ENCODE measurements at places on chromosomes 2 and 18.

GRCh38 chr18:38198526-38198925 lies 632.9 kb upstream of the CELF4 start:
- no peak for DNase-seq

- no peak for DNase-seq
Measured at GRCh38 chr2:165757906-165758675, 36.0 kb downstream of the GALNT3 start.

DNA sequence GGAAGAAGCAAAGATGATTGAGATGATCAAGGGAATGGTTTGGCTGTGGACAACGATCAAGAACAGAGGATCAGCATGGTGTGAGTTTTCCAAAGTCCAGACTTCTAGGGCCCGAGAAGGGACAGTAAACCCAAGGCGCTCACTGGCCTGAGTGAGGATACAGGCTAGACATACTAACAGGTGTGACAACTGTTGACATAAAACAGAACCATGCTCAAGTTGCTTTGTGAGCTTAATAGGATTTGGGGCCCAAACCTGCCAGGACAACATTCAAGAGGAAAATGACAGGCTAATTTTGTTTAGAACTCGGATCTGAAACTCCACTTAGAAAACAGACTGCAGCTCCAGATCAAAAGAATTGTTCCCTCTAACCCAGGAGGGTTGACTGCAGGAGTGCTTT lies 68.1 kb upstream of the ACKR3 start:
- DNase-seq = no peak

DNA sequence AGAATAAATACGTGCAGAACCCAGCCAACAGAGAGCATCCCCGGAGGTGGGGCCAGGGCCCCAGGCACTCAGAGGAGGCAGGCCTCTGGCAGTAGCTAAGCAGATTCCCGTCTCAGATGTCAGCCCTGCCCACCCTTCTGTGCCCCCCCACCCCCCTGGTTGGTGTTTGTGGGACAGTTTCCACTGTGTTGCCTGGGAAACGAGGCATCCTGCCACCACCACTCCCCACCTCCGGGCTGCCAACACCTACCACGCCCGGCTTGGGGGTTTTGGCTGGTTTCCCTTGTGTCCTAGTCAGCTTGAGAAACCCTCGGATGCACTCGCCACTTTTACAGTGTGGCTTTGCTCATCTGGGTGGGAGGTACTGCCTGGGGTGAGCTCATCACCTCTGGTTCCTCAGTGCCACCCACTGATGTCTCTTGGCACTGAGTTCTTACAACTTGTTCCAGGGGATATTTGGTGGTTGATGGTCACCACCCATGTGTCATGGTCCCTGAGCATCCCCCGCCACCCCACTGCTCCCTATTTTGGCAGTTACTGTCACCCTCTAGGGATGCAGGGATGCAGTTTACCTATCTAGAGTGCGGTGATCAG lies 72.4 kb upstream of the YWHAQ start:
- DNase-seq = peak; percentile 96

- no peak for DNase-seq
Measured at GRCh38 chr2:105099153-105099552, 61.3 kb downstream of the MRPS9 start.

- DNase-seq = no peak
Measured at GRCh38 chr2:233418761-233419546, 64.7 kb downstream of the DGKD start.

DNA sequence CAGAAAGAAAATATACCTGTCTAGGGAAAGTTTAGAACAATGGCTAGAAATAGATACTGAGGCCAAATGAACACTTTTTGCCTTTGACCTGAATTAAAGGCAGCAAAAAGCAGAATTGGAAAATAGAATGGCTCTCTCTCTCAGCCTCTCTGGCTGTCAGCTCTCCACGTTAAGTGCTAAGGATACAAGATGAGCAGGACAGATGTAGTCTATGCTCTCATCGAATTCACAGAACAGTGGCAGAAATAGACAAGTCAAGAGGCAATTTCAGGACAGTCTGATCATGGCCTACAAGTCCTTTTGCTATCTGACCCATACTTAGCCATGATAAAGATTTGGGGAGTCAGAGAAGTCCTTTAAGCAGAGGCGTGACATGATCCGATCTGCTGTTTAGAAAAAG lies 120.2 kb upstream of the CREB1 start:
- no peak for DNase-seq

GRCh38 chr2:81355436-81355835 lies 1050.9 kb upstream of the LRRTM1 start:
- no peak for DNase-seq

GRCh38 chr2:230875347-230876315 lies 10.9 kb downstream of the ITM2C start:
- no peak for DNase-seq

- DNase-seq = no peak
Measured at GRCh38 chr2:102241616-102242305, 54.9 kb downstream of the IL1RL2 start.

GRCh38 chr18:68555879-68556301 lies 159.0 kb downstream of the TMX3 start:
- DNase-seq = no peak

DNA sequence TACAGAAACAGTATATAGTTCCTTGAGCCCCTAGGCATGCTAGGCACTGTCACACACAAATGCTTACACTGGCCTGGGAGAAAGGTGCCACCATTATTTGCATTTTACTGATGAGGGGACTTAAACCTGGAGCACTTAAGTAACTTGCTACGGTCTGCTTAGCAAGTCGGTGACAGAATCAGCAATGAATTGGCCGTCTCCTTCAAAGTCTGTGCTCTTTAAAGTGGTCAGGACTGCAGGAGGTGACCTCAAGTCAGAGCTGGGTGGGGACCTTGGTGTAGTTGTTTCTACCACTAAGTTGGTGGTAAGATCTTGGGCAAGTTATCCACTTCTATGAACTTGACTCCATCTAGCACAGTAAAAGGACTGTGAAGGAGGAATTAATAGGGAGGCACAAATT lies 34.8 kb downstream of the PTPRM start:
- DNase-seq = no peak

DNA sequence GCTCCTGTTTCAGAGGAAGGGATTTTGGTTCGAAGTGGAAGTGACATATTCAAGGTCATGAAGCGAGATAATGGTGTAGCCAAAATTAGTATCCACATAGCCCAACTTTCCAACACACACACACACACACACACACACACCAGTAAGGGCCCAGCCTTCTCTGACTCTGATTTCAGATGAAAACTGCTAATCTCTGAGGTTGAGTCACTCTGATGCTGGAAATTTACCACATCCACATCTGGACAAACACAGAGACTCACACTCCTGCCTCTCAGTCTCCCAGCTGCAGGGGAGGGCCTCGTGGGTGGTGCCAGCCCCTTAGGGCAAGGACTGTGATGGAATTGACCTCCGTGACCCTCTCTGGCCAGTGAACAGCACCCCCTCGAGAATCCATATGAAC lies 29.0 kb upstream of the SLC35F6 start:
- no peak for DNase-seq

DNA sequence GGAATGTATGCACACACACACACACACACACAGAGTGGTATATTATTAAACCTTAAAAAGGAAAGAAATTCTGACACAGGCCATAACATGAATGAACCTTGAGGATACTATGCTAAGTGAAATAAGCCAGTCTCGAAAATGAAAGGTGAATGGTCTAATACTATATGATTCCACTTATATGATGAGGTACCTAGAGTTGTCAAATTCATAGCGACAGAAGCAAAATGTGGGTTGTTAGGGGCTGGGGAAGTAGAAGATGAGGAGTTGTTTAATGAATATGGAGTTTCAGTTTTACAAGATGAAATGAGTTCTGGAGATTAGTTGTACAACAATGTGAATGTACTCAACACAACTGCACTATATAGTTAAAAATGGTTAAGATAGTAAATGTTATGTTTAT lies 118.1 kb downstream of the ABCA12 start:
- no peak for DNase-seq

- no peak for DNase-seq
Measured at GRCh38 chr18:63299837-63300745, 19.5 kb downstream of the BCL2 start.

GRCh38 chr2:49241991-49242390 lies 87.7 kb upstream of the FSHR start:
- DNase-seq = no peak

DNA sequence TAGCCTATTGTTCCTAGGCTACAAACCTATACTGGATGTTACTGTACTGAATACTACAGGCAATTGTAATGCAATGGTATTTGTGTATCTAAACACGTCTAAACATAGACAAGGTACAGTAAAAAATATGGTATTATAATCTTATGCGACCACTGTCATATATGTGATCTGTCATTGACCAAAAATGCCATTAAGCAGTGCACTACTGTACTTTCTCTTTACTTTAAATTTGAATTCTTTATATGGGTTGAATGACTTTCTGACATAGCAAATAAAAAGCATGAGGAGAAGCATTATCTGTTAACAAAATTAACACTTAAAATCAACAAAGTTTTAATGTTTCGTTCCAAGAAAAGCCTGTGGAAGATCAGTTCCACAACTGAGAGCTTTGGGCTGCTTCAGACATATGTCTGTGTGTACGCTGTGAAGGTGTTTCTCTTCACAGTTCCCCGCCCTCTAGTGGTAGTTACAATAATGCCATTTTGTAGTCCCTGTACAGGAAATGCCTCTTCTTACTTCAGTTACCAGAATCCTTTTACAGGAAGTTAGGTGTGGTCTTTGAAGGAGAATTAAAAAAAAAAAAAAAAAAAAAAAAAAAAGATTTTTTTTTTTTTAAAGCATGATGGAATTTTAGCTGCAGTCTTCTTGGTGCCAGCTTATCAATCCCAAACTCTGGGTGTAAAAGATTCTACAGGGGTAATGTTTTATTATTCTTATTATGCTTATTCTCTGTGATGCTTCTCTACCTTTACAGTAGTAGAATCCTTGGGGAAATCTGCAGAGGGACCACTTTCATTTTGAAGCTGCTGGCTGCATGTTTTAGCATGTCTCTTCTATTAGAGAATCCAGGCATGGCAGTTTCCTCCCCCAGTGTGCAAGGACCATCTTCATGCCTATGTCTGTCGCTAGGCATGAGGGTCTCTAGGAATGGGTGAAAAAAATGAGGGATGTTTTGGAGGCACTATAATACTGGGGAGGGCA lies 54.5 kb downstream of the SCN2A start:
- DNase-seq = no peak

DNA sequence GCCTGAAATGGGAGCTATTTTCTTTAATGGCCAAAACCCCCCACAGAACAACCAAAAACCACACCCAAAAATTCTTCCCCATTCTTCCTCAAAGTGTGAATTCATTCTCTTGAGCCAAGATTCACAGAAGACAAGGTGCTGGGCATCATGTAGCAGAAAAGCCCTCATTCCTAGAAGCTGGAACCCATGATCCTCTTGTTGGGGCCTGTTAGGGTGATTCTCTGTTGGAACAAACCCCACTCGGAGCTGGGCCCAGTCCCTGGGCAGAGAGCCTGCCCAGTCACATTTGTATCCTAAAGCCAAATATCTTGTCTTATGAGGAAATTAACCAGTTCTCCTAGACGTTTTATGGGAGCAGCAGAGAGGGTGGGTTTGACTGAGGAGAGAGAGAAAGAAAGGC lies 22.8 kb upstream of the VPS4B start:
- no peak for DNase-seq

- DNase-seq = no peak
Measured at GRCh38 chr2:179692043-179692442, 169.4 kb downstream of the ZNF385B start.

DNA sequence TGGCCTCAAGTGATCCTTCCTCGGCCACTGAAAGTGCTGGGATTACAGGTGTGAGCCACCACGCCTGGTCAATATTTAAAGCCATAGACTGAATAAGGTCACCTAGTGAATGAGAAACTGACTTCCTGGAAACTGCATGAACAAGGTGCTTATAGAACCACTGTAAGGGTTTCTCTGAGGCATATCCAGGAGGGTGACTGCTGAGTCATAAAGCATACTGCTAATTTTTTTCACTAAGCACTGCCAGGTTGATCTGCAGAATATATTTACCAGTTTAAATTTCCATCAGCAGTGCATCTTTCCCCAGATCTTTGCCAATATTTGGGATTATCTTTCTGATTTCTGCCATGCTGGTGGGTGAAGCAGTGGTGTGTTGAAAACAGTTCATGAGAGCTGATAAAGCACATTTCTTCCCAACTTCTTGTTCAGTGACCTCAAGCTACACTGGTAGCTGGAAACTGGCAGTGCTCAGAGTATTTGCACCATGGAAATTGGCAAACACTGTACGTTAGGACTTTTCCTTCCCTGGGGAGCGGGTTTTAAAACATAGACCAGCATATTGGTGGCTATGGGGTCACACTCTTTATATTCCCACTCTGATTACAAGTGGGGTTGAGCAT lies 4.2 kb upstream of the CLIP4 start:
- DNase-seq = no peak

DNA sequence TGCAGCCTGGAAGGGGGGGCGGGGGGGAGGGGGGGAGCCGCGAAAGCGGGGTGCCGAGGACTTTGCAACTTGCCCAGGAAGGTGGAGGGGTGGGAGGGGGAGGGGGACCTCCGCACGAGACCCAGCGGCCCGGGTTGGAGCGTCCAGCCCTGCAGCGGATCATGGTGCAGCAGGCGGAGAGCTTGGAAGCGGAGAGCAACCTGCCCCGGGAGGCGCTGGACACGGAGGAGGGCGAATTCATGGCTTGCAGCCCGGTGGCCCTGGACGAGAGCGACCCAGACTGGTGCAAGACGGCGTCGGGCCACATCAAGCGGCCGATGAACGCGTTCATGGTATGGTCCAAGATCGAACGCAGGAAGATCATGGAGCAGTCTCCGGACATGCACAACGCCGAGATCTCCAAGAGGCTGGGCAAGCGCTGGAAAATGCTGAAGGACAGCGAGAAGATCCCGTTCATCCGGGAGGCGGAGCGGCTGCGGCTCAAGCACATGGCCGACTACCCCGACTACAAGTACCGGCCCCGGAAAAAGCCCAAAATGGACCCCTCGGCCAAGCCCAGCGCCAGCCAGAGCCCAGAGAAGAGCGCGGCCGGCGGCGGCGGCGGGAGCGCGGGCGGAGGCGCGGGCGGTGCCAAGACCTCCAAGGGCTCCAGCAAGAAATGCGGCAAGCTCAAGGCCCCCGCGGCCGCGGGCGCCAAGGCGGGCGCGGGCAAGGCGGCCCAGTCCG lies 540 bp downstream of the SOX11 start:
- DNase-seq = peak; percentile 54

GRCh38 chr2:204842661-204843485 lies 297.6 kb downstream of the PARD3B start:
- DNase-seq = peak; percentile 39

- DNase-seq = no peak
Measured at GRCh38 chr2:191478799-191479679, 198.9 kb upstream of the NABP1 start.
